ENCODE measurements at places on chromosomes 5 and 9.

DNA sequence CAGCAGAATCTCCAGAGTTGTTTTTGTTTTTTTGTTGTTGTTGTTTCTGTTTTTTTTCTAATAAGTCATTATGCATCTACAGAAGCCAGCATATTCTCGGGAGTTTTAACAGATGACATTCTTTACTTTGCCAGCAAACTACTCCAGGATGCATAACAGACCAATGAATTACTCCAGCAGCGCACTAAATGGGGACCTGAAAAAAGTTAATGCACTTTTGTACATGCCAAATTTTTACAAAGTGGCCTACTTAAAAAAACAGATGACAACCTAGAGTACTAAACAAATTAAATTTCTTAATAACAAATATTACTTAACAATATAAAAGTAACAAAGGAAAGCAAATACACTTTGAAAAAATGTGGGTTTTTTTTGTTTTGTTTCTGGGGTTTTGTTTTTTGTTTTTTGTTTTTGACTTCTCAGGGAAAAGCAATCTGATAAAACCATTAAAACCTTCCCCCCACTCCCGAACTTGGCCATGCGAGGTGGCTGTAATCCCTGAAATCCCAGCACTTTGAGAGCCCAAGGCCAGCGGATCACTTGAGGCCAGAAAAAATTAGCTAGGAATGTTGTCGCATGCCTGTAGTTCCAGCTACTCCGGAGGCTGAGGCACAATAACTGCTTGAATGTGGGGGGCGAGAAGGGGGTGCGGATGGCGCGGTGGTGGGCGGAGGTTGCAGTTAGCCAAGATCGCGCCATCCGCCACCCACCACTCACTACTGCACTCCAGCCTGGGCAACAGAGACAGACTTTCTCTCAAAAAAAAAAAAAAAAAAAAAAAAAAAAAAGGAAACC lies 352.4 kb downstream of the CETN3 start:
- DNase-seq = no peak

GRCh38 chr9:96163712-96164111 lies 138.3 kb downstream of the HSD17B3 start:
- DNase-seq = no peak

DNA sequence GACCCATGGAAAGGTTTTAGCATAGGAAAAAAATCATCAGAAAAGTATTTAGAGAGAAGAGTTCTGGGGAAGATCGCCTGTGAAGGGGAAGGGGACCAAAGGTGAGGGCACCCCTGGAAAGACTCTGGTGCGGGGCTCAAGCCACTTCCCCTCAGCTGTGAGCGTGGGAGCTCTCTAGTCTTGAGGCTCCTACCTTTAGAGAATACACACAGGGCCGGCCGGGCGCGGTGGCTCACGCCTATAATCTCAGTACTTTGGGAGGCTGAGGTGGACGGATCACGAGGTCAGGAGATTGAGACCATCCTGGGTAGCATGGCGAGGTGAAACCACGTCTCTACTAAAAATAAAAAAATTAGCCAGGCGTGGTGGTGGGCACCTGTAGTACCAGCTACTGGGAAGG lies 6.9 kb downstream of the TRIM41 start:
- no peak for DNase-seq

DNA sequence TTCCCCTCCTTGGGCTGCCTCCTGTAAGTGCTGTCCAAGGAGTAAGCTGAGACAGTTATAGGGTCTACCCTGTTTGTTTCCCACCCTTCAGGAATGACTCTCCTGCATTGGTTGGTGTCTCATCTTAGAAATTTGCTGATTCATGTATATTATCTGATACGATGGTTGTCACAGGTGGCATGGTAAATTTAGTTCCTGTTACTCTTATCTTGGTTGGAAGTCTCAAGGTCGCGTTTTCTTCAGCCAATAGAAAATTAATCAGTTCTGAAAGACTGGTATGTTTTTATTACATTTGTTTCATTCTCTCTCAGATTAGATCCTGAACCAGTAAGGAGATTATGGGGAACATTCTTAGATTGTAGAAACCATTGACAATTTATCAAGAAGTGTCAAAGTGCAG lies 42.7 kb downstream of the SCGB3A1 start:
- no peak for DNase-seq

DNA sequence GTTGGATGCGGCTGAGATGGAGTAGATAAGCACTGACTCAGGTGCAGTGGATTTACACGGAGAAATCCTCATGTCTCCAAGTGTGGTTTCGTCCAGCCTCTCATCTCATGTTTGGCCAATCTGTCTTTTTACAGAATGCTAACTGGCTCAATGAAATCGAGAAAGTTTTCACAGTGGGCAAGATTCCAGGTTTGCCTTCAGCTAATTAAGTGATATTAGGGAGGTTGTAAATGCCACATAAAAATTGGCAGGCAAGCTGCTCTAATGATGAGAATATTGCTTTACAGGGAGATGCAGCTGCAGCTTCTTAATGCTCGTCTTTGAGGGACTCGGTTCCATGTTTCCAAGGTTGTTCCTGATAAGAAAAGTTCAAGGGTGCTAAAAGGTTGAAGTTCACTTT lies 23.7 kb downstream of the BARHL1 start:
- DNase-seq = no peak

DNA sequence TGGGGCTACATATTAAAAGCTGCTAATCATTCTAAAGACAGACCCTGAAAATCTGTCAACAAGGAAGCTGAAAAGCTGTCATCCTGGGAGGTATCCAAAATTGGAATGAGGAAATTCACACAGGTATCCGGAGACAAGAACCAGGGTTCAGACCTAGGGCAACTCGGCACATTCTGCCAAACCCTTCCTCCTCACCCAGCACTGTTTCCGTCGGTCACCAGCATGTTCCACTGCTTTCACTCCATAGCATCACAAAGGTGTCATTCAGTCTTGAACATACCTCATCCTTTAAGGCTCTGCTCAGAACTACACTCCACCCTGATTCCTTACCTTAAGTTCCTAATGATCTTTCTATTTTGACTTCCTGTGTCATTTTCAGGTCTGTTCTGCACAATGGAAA lies 153.1 kb upstream of the RASA1 start:
- DNase-seq = no peak

- no peak for DNase-seq
Measured at GRCh38 chr5:149071216-149071615, 8.4 kb upstream of the SH3TC2 start.

DNA sequence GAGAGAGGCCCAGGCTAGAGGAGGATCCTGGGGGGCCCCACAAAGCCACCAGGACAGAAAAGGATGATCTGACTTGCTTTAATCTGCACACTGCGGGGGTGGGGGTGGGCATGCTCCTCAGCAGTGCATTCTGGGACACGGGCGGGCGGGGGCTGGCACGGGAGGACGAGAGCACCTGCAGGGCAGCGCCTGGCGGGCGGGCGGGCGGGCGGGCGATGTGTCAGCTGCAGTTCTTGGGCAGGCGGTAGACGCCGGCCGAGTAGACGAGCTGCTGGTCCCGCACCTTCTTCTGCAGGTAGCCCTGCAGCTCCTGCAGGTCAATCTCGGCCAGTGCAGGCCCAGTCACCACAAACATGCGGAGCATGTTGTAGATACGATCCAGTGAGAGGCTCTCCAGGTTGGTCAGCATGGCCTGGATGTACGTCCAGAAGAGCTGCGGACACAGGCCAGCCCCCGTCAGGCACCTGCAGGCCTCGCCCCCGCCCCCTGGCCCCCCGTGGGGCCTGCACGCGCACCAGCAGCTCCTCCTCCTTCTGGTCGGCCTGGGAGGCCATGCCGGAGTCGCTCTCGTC lies 3.0 kb upstream of the TMEM210 start:
- no peak for DNase-seq

DNA sequence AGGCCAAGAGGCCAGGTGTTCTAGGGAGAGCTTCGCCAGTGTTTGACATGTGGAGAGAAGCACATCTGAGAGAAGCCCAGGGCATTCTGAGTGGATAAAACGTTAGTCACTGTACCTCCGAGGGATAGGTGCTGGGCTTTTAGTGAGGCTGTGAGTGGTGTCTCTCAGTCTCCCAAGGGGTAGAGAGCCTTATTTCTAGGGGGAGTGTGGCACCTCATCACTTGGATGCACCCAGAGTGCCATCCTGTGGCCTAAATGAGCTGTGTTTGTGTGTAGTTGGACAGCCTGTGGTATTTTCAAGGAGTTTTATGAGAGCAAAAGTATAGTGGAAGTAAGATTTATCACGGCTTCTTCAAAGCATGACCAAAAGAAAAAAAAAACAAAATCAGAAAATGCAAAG lies 1046.9 kb upstream of the WWC1 start:
- no peak for DNase-seq

DNA sequence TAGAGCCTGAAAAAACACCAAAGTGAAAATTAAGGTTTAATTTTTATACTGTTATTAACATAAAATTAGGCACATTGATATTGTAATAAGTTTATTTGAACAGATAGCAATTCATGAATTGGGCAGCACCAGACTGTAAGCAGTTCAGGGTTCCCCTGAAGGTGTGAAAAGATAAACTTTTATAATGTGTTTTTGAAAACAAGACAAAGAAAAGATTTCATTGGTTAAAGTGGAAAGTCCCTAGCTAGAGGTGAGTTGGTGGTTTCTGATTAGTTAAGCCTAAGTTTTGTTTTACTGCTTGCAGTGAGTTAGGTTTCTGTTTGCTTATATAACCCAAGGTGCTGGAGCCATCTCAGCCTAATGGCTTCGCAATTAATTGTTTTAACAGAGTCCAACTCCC lies 96.5 kb upstream of the RPS23 start:
- no peak for DNase-seq
